ENCODE measurements at places on chromosomes 16 and 17.

GRCh38 chr16:5633845-5634440 lies 536.3 kb upstream of the EEF2KMT start:
- DNase-seq, result no peak

DNA sequence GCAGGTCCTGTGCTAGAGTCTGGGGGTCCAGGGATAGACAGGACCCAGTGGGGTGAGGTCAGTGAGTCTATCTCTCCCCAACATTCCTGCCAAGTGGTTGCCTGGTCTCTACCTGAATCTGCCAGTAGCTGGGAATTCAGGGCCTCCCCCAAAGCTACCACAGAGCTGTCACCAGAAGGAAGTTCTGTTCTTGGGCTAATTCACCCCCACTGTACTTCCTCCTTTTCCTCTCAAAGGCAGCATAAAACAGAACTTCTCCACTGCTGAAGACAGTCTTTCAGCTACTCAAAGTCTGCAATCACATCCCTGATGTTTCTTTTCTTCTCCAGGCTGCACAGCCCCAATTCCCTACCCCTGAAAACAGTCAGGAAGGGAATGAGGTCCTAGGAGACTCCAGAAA lies 8.7 kb downstream of the CAMTA2 start:
- DNase-seq, result no peak

DNA sequence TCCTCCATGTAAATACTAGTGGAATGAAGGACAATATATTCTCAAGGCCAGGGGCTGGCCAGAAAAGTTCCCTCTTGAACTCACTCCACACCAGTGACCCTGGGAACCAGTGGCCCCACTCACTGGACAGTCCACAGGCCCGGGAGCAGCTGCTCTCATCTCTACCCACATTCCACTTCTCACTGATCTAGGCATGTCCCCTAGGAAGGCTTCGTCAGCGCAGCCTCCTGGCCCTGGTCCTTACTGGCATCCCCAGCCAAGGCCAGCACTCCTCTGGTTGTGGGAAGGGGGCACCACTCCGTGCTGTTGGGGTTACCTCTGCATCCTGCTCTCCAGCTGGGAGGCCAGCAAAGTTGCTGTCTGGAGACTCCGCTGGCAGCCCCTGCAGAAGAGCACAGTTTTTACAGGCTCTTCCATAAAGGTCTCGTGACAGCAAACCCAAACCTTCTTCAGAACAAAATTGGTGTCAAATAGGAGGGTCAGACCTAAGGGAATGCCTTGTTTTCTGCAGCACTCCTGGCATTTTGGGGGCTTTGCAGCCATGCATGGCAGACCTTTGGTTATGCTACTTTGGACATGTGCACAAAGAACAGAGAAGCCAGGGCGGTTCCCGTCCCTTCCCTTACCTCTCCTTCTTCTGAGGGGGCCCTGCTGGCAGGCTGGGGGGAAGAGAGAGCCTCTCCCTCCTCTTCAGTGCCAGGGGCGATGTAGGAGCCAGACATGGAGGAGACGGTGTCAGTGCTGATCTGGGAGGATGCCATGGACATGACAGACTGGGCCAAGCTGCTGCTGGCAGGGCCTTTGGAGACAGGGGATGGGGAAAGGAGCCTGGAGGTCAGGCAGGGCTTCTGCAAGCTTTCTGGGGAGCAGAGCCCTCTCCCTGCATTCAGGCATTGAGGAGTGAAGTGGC lies 14.1 kb upstream of the FOXJ1 start:
- DNase-seq, result no peak

DNA sequence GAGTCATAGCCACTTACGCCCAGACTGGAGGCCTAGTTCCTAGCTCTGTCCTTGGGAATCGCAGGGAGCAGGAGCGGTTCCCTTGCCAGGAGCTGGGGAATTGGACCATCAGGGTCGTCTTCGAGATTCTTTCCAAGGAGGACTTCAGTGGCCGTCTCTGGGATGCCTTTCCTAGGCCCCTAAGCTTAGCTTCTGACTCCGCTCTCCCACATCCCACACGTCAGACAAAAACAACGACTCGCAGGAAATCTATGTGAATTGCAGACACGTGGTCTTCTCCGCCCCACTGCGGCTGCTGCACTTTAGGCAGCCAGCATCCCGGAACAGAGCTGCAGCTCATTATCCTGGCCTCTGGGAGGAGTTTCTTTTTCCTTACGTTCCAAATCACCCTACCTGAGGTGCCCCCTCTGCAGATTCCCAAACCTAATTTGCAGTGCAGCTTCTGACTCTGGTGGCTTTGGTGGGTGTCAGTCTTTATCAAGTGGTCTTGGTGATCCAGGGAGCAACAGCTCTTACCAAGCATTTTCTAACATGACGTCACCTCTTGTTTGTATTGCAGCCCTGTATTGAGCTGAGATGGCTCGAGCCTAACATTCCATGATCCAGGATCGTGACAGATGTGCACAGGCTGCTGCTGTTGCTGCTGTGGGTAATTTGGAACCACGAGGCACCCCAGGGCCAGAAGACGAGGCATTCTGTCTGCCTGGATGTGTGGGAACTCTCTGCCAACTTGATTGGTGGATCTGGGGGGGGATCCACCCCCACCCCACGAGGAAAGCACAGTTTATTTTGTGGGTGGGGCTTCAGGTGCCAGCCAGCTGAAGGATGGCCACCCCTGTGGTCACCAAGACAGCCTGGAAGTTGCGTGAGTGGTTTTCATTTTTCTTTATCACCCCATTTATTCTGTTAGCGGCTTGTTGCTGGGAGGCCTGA lies 1.1 kb downstream of the KATNB1 start:
- no peak for DNase-seq

GRCh38 chr16:48318630-48319029 lies 66.6 kb downstream of the SIAH1 start:
- no peak for DNase-seq

- DNase-seq, result no peak
These were observed 7.5 kb upstream of the ITGAX start for GRCh38 chr16:31347445-31347844.

DNA sequence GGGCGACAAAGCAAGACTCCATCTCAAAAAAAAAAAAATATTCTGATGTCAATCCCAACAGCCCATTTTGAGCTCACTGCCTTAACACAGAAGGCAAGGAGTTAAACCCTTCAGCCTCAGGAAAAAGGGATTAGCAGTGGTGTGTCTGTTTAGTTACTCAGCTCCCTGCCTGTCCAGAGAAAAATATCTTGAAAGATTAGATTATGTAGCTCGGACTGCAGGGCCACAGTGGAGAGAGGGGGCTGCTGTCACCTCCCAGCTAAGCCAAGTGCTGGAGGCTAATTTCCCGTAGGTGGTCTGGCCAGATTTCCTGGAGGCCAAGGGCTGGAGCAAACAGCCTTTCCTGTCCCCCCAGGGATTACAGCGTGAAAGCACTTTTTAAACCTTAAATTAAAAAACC lies 50.3 kb downstream of the C16orf95 start:
- no peak for DNase-seq

DNA sequence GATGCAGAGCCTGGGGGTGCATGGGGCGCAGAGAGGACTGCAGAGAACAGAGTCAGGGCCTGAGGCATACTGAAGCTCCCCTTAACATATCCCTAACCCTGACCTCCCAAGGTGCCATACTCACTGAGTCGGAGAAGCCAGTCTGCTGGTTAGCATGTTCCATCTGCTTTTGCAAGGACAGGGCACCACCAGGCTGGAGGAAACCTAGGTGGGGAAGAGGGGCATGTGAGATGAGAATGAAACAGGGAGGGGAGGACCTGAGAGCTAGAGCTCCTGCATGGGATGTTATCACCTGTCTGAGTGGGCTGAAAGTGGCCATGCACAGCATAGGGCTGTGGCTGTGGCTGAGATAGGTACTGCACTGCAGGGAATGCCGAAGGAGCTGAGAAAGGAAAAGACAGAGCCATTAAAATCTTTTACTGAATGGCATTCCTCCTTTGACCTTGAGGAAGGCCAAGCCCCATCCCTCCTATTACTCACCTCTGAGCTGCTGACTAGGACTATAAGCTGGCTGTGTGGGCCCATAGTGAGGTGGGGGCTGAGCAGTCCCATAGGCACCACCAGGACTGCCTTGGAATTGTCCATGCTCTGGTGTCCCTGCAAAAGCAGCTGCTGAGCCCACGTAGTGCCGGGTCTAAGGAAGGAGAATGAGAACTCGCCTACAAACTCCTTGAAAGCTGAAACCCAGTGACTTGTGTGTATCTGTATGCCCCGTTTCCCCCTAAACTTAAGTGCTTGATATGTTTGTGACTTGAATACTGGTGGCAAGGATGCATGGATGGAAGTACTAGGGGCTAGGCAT lies 1.9 kb downstream of the GPS2 start:
- no peak for DNase-seq

DNA sequence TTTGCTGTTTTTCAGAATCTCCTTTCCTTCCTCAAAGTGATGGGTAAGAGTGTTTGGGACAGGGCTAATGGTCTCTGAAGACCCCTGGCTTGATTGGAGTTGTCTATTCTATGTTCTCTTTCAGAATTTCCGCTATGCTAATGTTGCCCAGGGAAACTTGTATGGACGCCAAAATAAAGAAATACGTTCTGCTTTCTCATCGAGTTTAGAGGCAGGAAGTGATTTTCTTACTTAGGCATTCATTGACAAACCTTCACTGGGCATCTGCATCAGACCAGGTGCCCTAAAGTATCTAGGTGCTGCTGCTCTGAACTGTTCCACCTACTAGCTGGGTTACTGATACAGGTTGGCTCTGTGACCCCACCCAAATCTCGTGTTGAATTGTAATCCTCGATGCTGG lies 787.9 kb upstream of the EEF2KMT start:
- DNase-seq, result no peak

- no peak for DNase-seq
These were observed 198.0 kb upstream of the MPHOSPH6 start for GRCh38 chr16:82368041-82368440.

GRCh38 chr17:45784741-45785479 lies 790 bp downstream of the CRHR1 start:
- DNase-seq, result no peak

DNA sequence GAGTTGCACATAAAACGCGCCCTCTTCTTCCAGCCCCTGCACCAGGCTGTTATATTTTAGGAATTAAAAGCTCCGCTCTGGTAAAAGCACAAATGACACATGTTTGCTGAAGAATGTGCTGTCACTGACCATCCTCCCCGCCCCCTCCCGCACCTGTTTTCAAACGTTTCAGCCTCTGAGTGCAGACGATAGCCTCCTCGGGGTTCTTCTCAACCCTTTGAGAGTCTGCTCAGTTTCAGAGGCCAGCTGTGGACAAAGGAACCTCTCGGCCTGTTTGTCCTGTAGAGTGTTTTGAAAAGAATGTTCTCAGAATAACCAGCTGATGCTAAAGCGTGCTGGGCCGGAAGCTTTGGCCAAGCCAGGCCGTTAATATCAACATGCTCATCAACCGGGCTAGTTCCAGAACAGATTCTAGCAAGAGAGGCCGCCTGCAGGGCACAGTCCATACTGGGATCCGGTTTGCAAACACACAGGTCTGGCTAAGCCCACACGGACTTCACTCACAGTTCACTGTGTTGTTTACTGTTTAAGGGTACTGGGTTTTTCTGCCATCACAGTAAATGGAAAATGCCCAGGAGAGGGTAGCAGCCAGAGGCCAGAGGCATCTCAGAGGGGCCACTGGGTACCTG lies 6.4 kb upstream of the CACNG4 start:
- DNase-seq, result no peak

DNA sequence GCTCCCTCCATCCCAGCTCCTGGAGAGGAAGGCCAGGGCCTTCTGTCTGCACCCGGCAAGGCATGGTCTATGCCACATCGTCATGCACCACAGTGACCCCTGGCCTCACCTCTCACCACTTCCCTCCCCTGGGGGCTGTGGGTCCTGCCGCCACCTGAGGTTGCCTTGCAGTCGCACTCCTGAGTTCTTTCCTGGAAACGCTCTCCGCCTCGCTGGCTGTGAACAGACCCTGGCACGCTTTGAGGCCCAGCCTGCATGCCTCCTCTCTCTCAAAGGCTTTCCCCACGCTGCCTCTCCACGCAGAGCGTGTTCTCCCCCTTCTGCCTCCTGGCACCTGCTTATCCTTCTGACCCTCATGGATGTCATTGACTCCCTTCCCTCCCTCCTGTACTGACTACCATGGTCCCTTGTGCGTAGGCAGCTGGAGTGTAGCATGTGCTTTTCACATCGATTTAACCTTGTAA lies 45.4 kb downstream of the SEC14L1 start:
- DNase-seq, result no peak

DNA sequence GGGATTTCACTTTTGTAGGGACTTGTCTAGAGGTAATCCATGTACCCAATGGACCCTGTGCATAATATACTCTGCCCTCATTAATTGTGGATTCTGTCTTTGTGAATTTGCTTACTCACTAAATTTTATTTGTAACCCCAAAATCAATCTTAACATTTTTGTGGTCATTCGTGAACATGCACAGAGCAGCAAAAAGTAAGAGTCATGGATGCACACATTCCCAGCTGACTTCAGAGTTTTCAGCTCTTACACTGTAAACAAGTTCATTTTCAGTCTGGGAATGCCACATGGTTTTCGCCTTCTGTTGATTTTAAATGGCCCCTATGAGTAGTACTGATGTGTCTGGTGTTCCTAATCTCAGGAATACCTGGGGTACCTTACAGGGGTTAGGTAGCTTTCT lies 24.3 kb downstream of the TAC4 start:
- DNase-seq, result no peak

DNA sequence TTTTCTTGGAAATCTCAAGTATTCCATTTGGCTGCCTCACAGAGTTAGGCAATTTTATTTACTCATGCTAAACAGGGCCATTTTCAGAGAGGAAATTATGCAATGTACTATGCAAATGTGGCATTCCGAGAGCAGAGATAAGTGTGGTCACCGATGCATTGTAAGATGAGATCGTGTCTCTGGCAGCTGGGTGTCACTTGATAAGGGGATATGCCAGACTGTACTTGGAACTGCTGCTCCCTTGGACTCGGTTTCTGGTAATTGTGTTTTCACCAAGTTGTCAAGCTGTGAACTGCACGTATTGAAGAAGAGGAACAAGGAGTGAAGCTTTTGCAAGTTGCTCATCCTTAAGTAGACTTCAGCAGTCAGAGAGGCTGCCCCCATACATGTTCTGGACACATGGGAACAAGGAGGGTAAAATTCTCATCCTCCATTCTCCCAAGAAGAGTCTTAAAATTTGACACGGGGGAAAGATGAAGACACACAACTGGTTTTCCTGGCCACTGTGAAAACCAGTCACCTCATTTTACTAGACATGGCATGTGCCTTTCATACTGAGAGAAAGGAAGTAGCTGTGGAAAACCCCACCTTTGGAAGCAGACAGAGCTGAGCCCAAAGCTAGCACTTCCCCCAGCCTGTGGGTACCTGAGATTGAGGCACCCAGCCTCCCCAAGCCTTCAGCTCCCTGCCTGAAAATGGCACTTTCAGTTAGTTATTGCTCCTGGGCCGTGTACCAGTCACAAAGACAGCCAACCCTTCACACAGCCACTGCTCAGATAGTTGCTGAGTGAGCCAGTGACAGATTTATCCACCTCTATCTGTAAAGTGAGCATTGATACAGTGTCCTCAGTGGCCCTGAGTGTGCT lies 150.7 kb downstream of the SOCS1 start:
- no peak for DNase-seq

DNA sequence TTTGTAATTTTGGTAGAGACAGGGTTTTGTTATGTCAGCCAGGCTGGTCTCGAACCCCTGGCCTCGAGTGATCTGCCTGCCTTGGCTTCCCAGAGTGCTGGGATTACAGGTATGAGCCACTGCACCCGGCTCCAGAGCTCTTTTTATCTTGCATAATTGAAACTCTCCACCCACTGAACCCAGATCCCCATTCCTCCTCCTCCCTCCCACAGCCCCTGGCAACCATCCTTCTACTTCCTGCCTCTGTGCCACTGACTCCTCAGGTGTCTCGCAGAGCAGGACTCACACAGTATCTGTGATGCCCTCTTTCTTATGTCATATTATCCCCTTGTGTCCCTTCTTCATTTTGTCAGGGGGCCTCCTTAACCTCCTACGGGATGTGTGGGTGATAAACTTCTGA lies 340.7 kb downstream of the SLC39A11 start:
- DNase-seq, result no peak

Measured in NCI-H2081 treated with DMSO at 0.1 percent for 48 hours (cell line).